Uterus (tissue), 4 donors: ENCODE measurements at places on chromosomes 3 and 15.

GRCh38 chr15:41795996-41796856 lies 21.9 kb downstream of the MAPKBP1 start:
- DNase-seq = no peak

DNA sequence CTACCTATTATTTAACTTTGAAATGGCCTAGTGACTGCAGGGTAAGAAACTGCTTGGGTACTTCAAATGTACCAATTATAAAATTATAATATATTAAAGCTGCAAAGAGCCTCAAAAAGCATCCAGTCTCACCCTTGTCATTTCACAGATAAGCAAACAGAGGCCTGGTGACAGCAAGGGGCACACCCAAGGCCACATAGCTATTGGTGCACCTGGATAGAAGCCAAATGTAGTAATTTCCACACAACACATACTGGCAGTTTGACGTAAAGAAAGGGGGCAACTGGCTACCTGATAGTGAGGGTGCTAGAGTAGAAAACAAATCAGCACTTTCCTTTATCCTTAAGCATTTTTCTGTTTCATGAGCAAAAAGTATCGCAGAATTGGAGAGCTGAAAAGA lies 51.1 kb downstream of the IFT57 start:
- DNase-seq = no peak

GRCh38 chr3:122786066-122786465 lies 7.6 kb downstream of the HSPBAP1 start:
- no peak for DNase-seq

GRCh38 chr3:108528459-108529252 lies 18.3 kb upstream of the MYH15 start:
- no peak for DNase-seq

DNA sequence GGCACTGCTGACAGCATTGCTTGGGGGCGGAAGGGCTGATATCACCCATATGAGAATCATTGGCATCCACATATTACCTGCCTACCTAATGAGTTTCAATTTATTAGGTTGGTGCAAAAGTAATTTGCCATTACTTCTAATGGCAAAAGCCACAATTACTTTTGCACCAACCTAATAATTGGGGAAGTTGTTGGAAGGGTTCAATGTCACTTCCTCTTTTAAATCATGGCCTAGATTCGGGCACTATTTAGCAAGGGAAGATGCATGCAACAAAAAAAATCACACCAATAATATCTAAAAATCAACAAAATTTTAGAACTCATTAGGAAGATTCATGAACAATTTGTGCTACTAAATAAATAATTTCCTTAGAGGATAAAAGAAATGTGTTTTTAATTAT lies 56.0 kb upstream of the AGTR1 start:
- no peak for DNase-seq

- DNase-seq = no peak
Observed at GRCh38 chr3:151410891-151411559, 26.5 kb upstream of the P2RY12 start.

- DNase-seq = no peak
Observed at GRCh38 chr15:101177866-101178265, 74.0 kb downstream of the CHSY1 start.

DNA sequence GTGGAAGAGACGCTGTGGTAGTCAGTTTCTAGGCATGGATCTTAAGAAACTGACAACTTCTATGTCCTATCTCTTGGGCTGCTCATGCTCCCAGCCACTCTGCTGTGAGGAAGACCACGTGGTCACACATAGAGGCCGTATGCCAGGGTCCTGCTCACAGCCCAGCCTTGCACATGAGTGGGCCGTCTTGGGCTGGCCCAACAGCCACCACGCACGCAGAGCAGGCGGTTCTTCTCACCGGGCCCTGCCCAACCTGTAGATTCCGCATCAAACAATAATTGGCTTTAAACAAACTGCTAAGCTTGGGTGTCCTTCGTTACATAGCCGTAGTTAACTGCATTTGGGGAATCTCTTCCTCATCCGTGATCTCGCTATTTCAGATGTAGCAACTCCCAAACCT lies 26.0 kb downstream of the SLC41A3 start:
- no peak for DNase-seq

- no peak for DNase-seq
Observed at GRCh38 chr3:69890691-69891090, 108.8 kb upstream of the SAMMSON start.

- DNase-seq = peak; percentile 42
Observed at GRCh38 chr3:120795017-120795648, 52.6 kb downstream of the GTF2E1 start.

GRCh38 chr15:76209942-76210341 lies 101.3 kb downstream of the ETFA start:
- no peak for DNase-seq

- DNase-seq = no peak
Observed at GRCh38 chr3:171622126-171622525, 161.9 kb upstream of the TNIK start.

- no peak for DNase-seq
Observed at GRCh38 chr15:73328149-73328820, 40.5 kb downstream of the HCN4 start.

- DNase-seq = no peak
Observed at GRCh38 chr3:157104928-157105652, 54.9 kb downstream of the CCNL1 start.

- DNase-seq = no peak
Observed at GRCh38 chr15:85763673-85764633, 30.8 kb downstream of the KLHL25 start.

- no peak for DNase-seq
Observed at GRCh38 chr3:22141769-22142168, 390.8 kb upstream of the ZNF385D start.

- no peak for DNase-seq
Observed at GRCh38 chr3:94226078-94226477, 163.2 kb downstream of the NSUN3 start.

- DNase-seq = no peak
Observed at GRCh38 chr3:126996905-126997304, 14.0 kb downstream of the PLXNA1 start.

DNA sequence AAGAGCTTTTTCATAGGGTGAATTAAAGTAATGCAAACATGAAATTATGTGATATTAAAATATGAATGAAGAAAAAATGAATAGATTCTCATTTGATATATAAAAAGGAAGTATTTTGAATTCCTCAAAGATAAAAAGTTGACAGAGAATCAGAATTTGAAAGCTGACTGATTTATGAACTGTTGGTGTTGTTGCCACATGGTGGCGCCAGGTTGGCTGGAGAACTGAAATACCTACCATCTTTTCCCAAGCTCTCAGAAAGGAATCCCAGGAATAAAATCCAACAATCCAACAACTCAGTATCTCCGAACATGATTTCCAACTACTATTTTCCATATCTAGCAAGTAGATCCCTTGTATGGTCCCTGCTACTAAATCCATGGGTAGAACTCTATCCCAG lies 3.1 kb downstream of the MYRIP start:
- no peak for DNase-seq

GRCh38 chr15:70533931-70534742 lies 229.2 kb downstream of the UACA start:
- DNase-seq = no peak

DNA sequence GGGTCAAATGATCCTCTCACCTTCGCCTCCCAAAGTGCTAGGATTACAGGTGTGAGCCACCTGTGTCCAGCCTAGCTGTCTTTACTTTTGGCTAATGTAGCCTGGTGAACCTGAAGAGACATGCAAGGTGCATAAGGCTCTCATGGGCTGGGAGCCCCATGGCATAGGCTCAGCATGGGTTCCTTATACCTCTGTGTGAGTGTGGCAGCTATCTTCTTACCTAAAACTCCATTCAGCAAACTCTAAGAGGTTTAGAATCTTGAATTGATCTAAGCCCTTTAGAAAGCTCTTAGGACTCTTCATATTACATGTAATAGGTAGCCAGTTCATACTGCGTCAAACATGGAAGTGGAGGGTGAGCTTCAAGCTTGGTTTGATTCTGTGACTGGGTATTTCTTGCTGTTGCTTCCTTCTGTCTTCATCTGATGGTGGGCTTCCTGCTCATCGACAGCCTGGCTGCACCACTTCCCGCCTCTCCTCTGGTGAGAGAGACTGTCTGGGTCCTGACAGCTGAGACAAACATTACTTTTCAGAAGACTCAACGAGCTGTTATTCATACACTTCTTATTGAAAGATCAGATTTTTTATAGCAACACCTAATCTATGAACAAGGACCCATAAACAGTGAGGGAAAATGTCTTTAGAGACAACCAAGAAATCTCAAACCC lies 19.2 kb upstream of the TKT start:
- DNase-seq = no peak

DNA sequence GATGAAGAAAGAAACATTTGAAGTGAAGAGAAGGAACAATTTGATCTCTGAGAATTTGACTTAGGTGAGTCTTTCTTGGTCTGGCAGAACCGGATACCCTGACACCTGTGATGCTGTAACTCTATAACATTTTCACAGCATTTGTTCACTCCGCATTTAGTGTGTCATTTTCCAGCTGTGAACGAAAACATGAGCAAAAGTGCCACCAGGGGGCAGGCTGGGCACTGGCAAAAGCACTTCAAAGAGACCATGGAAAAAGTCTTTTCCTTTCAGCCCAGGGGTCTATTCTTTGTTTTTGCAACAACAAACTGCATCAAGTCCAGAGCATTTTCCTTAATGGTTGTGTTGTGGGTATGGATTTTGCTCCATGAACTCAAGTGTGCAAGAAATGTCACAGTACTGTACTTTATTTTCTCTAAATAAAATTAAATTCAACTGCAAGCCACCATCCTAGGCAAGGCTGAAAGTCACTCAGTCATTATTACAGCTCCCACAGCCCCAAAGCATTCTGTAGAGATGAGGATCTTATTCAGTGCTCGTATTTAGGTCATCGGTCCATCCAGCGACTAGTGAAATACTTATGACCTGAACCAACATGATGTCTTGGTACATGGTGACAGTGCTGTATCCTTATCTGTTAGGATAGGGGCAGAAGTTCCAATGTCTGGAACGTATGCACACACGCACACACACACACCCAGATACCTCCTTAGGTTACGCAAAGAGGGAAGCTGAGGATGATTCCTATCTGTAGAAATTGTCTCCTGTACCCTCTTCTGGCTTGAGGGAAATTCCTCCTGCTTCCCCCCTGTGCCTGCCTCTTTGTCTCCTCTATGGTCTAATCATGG lies 125.5 kb downstream of the GADL1 start:
- peak; percentile 64 for DNase-seq

DNA sequence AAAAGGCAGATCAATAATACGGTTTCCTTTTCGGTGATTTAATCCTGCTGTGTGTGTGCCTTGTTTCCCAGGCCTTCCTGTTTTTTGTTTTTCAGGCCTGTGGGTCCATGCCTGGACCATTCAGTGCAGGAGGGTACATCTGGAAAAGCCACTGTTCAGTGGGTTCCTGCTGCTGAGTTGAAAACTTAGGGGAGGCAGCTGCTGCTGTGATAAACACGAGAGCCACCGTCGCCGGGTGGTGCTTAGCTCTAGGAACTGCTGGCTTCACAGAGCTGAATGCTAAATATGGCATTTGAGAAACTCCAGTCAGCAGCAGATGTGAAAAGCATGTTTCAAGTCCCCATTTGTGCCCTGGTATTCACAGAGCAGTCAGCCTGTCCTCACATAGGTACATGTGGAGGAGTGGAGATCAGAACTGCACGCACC lies 44.0 kb downstream of the SYNM start:
- DNase-seq = no peak

GRCh38 chr15:70091726-70092463 lies 5.8 kb downstream of the TLE3 start:
- no peak for DNase-seq

GRCh38 chr3:189687475-189687874 lies 56.3 kb downstream of the TP63 start:
- DNase-seq = no peak

DNA sequence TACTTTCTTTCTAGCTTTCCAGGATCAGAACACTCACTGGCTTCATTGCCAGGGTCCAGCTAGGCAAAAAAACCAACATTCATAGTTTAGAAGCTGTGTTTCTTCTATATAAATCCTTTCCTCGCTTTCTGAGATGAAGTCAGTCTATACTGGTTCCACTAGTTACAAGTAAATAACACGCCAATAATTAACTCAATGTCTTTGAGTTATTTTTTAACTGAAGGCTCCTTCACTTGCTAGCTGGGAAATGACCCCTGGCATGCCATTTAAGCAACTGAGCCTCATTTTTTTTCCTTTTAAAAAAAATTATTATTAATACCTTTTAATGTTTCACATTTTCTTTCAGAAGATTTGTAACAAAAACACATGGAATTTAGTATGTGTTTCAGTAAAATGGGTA lies 2.1 kb upstream of the CCDC174 start:
- no peak for DNase-seq

DNA sequence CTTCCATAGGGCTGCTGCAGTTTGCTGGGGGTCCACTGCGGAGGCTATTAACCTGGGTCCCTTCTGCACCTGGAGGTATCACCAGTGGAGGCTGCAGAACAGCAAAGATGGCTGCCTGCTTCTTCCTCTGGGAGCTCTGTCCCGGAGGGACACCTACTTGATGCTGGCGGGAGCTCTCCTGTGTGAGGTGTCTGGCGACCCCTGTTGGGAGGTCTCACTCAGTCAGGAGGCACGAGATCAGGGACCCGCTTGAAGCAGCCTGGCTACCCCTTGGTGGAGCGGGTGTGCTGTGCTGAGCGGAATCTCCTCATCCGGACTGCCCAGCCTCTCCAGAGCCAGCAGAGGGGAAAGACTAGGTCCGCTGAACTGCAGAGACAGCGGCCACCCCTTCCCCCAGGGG lies 56.0 kb upstream of the CTXND1 start:
- DNase-seq = no peak

DNA sequence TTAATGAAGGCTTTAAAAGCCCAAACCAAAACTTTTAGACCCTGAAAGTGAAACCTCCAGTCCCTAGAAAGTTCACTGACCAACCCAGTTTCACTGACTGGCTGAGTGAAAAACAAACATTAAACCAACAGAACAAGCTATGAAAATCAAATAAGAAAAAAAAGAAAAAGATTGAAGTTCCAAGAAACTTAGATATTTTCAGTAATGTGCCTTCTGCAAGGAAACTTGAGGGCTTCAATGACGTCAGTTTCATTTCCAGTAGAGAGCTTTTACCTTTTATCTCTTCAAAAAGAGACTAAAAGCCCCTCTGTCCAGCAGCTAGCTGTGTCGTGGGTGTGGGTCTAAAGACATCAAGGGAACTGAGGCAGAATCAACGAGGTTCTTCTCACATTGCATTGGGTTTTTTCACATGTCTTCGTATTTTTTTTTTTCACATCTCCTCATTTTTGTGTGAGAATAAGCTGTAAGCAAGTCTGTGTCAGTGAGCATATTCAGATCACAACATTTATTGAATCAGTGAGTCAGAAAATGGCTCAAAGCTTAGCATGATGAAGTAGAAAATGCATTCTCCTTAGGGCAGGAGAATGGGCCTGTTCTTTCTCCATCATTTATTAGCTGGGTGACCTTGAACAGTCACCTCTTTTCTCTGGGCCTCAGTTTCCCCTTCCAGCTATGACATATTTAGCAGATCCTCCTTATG lies 54.8 kb upstream of the BCL6 start:
- no peak for DNase-seq

GRCh38 chr3:178084938-178085816 lies 451.1 kb upstream of the KCNMB2 start:
- peak; percentile 79 for DNase-seq

GRCh38 chr15:70158309-70159000 lies 60.7 kb upstream of the TLE3 start:
- DNase-seq = no peak

- no peak for DNase-seq
Observed at GRCh38 chr3:64318001-64318400, 92.7 kb upstream of the PRICKLE2 start.

GRCh38 chr15:74960286-74960685 lies 3.7 kb upstream of the RPP25 start:
- DNase-seq = no peak

GRCh38 chr3:126356373-126357264 lies 589 bp downstream of the KLF15 start:
- DNase-seq = peak; percentile 48

- no peak for DNase-seq
Observed at GRCh38 chr3:185851046-185851445, 26.2 kb upstream of the IGF2BP2 start.
